GM12891 (cell line): ENCODE measurements at places on chromosomes 6 and 20.

GRCh38 chr20:52242237-52243230 lies 51.0 kb upstream of the ZFP64 start:
- no peak for DNase-seq

GRCh38 chr6:128295670-128296069 lies 224.7 kb downstream of the PTPRK start:
- DNase-seq: no peak

- DNase-seq: no peak
Observed at GRCh38 chr6:122995921-122996793, at the start of gene CLVS2. Gene CLVS2, plus strand, starts transcription at chr6:122996235. Its CDS starts 1,543 bp downstream, at chr6:122997778.

DNA sequence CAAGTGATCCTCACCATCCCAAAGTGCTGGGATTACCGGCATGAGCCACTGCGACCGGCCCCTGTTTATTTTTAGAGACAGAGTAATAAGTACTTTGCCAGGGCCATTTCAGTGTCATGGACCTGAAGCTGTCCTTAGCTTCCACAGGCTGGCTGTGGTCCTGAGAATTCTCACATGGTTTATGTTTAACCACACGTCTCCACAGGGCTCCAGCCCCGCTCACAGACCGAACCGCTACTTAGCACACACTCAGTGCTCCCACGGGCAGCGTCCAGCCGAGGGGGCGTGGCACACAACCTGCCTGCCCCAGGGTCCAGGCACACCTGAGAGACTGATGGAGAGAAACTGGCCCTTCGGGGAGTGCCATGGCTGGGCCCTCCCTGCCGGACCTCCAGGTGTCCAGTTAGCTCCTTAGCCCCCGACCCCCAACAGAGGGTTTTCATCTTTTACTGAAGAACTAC lies 11.7 kb downstream of the ACSS1 start:
- no peak for DNase-seq

- DNase-seq: no peak
Observed at GRCh38 chr6:20366082-20366830, 35.4 kb upstream of the E2F3 start.

DNA sequence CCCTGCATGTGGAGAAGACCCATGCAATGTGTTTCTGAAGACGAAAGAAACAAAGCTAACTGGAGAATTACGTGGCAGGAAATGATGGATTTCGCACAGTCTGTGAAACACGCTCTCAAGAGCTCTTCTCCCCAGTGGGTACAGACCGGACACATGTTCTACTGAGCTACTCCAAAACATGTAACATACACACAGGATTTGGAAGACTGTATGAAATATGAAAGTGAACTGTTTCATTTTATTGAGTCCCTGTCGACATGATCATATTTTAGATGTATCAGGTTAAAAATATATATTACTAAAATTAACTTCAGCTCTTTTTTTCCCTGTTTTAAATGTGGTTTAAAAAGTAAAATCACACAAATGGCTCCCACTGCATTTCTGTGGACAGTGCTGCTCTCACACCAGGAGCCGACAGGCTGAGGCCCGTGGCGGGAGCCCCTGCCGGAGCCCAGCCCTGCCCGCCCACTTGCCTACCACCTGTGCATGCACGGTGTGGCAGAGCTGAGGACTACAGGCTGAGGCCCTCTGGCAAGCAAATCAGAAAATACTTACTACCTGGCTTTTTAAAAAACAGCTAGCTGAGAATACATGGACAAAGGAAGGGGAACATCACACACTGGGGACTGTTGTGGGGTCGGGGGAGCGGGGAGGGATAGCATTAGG lies 58.9 kb upstream of the NXT1 start:
- no peak for DNase-seq
